Activated T-helper 1 cell treated with anti-CD3 and anti-CD28 coated beads, Interleukin-12 subunit alpha, Interleukin-12 subunit beta, Interleukin-2, Interleukin-4 antibody, amounts not matched to agents 30 ng/mL and 10 ng/mL and 1 ng/mL, durations not matched to agents 14 hours and 24 hours and 36 hours (primary cell): ENCODE measurements at places on chromosomes 3 and 15.

DNA sequence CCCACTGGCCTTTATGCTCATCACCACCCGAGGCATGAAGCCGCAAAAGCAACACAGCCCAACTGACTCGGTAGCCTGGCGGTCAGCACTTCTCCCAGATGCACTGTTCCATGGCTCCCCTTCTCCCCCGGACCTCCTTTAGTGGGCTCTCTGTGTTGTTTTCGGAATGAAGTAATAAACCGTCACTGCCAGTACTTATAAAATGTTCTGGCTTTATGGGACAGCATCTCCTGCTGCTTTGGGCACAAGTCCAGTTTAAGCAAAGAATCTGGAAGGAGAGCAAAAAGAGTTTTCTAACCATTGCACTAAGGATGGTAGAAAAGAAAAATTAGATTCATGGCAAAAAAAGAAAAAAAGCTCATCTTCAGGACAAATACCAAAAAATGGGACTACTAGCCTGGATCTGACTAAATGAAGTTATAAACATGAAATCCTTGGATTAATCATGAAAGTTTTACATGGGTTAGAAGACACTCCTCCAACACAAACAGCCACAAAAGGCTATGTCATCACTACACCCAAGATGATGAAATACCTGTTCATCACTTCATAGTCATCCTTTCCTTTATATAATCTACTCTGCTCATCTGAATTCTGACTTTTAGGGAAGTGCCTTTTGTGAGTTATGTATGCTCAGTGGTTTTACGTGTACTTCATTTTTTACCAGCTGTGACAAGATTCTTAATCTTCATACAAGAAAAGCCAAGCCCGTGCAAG is 89.5 kb upstream of the UBE2E2 start:
- no peak overlapping the region for H3K27ac ChIP-seq
- DNase-seq, result no peak
- H3K4me1 ChIP-seq, result no peaks in the 10 kb centered on the region
- no peak overlapping the region for H3K4me3 ChIP-seq
- H3K36me3 ChIP-seq, result no peaks in the 10 kb centered on the region
- peaks cover 4% of the 10 kb centered on the region for H3K27me3 ChIP-seq

DNA sequence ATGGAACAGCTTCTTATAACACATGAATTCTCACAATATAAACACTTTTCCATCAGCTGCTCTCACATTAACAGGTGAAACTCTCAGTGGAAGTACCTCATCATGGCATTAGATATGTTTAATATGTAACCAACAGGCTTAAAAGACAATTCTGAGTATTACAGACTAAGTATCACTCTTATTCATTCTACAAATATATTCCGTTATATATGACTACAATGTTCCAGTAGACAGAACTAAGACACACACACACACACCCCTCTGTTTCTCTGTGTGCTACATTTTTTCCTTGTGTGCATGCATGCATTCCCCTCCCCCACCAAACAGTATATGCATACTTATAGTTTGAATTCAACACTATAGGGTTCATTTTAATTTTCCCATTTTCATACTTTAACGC is 32.4 kb downstream of the MRPL3 start:
- no peaks in the 10 kb centered on the region for H3K27me3 ChIP-seq
- no peak for DNase-seq
- H3K36me3 ChIP-seq, result peaks cover 32% of the 10 kb centered on the region
- peak overlapping the region; percentile 20 for H3K27ac ChIP-seq
- peaks cover 26% of the 10 kb centered on the region for H3K4me1 ChIP-seq

GRCh38 chr3:187572441-187572840 is 97.8 kb downstream of the SST start:
- peaks cover 16% of the 10 kb centered on the region for H3K27me3 ChIP-seq
- no peak overlapping the region for H3K4me3 ChIP-seq
- H3K27ac ChIP-seq, result no peak overlapping the region
- no peak for DNase-seq
- no peaks in the 10 kb centered on the region for H3K36me3 ChIP-seq

DNA sequence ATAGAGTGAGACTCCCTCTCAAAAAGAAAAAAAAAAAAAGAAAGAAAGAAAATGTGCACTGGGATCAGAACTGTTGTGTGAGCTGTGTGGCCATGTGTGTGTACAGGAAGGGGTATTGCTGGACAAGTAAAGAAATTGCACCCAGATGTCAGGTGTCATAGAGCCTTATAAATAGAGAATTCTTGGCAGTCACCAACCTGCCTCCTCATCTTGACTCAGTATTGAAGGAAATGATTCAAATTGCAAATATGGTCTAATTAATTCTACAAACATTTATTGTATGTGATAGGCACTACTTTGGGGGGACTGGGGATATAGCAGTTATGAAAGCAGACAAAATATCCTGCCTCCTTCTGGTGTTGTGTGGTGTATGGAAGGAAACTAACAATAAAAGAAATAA is 243.8 kb upstream of the TTC14 start:
- H3K4me1 ChIP-seq, result no peaks in the 10 kb centered on the region
- no peak for DNase-seq
- no peaks in the 10 kb centered on the region for H3K27me3 ChIP-seq

- no peaks in the 10 kb centered on the region for H3K4me1 ChIP-seq
- H3K27me3 ChIP-seq, result no peaks in the 10 kb centered on the region
- no peak overlapping the region for H3K4me3 ChIP-seq
- H3K27ac ChIP-seq, result no peak overlapping the region
- no peaks in the 10 kb centered on the region for H3K36me3 ChIP-seq
- DNase-seq, result no peak
Observed at GRCh38 chr3:67995206-67995605, 340.8 kb upstream of the SUCLG2 start.

DNA sequence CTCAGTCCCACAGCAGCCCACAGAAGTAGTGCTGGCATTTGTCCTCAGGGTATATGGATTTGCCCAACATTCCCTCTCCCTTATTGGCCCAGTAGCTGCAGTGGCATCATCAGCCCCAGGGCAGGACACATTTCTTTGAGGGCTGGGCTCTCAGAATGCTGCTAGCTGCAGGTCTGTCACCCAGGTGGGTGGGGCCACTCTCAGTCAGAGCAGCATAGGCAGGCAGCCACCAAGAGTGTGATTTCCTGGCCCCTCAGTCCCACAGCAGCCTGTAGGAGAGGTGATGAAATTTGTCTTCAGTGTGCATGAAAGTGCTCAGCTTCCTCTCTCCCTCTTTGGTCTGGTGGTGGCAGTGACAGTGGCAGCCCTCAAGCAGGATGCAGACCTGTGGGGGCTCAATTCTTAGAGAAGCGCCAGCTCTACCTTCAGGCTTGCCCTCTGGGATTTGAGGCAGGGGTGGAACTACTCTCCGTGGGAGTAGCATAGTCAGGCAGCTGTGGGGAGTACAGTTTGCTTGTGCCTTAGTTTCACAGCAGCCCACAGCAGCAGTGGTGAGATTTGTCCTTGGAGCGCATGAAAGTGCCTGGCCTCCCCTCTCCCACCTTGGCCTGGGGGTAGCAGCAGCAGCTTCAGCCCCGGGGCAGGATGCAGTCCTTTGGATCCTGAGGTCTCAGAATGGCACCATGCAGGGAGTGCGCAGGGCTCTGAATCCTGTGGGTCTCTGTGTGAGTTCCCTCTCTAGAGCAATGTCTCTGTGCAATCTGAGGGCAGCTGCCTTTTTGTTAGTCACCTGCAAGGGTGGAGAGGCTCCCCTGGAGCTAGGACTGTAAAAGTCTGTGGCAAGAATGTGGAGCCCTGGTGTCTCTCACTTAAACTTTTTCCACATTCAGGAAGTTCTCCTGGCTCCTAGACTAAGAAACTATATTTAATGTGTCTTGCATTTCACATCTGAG is 1229.1 kb downstream of the ROBO2 start:
- H3K36me3 ChIP-seq, result no peaks in the 10 kb centered on the region
- no peak for DNase-seq
- H3K27ac ChIP-seq, result no peak overlapping the region
- no peak overlapping the region for H3K4me3 ChIP-seq
- no peaks in the 10 kb centered on the region for H3K27me3 ChIP-seq

- no peaks in the 10 kb centered on the region for H3K36me3 ChIP-seq
- no peak overlapping the region for H3K27ac ChIP-seq
- no peak overlapping the region for H3K4me3 ChIP-seq
- no peaks in the 10 kb centered on the region for H3K4me1 ChIP-seq
- H3K27me3 ChIP-seq, result no peaks in the 10 kb centered on the region
- DNase-seq, result no peak
Observed at GRCh38 chr3:167032267-167032876, 347.7 kb downstream of the ZBBX start.

GRCh38 chr3:100936931-100937330 is 56.3 kb downstream of the ABI3BP start:
- no peaks in the 10 kb centered on the region for H3K36me3 ChIP-seq
- H3K4me3 ChIP-seq, result no peak overlapping the region
- no peaks in the 10 kb centered on the region for H3K27me3 ChIP-seq

- no peak for DNase-seq
- no peaks in the 10 kb centered on the region for H3K27me3 ChIP-seq
- H3K36me3 ChIP-seq, result peaks cover 14% of the 10 kb centered on the region
- H3K4me1 ChIP-seq, result no peaks in the 10 kb centered on the region
- H3K27ac ChIP-seq, result no peak overlapping the region
Observed at GRCh38 chr3:195703776-195704175, 17.0 kb upstream of the MUC20 start.

DNA sequence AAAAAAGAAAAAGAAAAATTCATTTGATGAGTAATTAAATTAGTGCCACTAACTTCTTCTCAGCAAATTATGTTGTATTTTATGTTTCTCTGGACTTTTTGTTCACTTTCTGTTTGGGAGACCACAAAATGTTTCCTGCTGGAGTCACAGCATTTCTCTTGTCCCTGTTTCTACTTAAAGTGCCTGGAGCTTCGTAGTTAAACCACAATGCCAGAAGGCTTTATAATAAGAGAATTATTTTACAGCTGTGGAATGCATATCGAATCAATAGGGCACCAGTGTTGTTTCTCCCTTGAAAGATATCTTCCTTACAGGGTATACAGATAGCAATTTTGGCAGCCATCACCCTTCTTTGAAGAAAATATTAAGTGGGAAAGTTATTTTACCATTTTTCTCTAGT is 3.2 kb downstream of the DTWD1 start:
- peaks cover 20% of the 10 kb centered on the region for H3K36me3 ChIP-seq
- peaks cover 36% of the 10 kb centered on the region for H3K4me1 ChIP-seq
- no peaks in the 10 kb centered on the region for H3K27me3 ChIP-seq
- peak overlapping the region; percentile 40 for H3K4me3 ChIP-seq
- no peak for DNase-seq

GRCh38 chr3:126487151-126487771 is 11.6 kb upstream of the ZXDC start:
- H3K4me3 ChIP-seq, result no peak overlapping the region

- H3K4me1 ChIP-seq, result no peaks in the 10 kb centered on the region
- no peak overlapping the region for H3K27ac ChIP-seq
- H3K4me3 ChIP-seq, result no peak overlapping the region
- H3K36me3 ChIP-seq, result no peaks in the 10 kb centered on the region
- no peak for DNase-seq
- no peaks in the 10 kb centered on the region for H3K27me3 ChIP-seq
Observed at GRCh38 chr15:68630836-68631235, 52.0 kb downstream of the CORO2B start.

DNA sequence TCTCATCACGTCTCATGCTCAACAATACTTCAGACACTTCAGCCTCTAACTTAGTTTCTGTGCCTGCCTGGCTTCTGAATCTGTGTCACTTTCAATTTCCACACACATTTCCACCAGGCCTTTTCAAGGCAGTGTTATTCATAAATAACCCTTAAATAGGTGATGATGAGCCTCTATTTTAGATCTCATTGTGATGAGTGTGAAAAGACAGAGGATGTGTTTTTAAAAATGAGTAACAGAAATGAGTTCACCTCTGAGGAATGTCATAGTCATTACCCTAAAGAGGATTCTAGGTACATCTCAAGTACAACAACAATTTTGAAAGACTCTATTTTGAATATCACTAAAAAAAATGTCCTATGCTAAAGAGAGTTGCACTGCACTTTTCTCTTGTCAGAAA is 64.6 kb downstream of the STAC start:
- H3K27me3 ChIP-seq, result no peaks in the 10 kb centered on the region
- no peaks in the 10 kb centered on the region for H3K4me1 ChIP-seq
- H3K27ac ChIP-seq, result no peak overlapping the region
- H3K36me3 ChIP-seq, result no peaks in the 10 kb centered on the region
